ENCODE measurements at places on chromosomes 11 and 22.

DNA sequence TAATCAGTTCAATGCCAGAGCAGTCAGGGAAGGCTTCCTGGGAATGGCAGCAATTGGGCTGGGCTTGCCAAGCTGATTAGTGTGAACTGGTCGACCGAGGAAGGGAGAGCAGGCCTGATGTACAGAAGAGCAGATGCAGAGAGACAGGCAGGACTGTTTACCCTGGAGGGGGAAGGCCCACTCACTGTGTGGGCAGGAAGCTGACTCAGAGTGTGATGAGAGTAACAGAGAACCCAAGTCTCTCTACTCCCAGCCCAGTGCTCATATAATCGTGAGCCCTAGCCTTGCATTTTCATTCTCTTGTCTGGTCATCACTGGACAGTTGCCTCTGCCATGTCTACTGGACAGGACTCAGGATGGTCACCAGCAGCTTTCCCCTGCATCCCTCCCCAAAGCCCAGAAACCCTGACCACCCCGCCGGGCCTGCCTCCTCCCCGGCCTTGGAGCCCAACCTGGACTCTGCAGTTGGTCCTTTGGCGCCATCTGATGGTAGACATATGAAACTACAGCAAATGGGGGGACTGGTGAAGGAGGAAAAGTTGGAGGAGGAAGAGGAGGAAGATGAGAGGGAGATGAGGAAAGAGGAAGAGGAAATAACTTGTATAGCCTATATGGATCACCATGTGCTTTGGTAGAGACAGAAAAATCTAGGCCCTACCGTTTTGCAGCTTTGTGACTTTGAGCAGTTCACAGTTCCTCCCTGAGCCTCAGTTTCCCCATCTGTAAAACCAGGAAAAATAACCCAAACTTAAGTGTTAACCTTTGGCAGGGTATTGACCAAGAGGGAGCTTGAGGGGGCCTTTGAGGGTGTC is 43.4 kb upstream of the PRDM11 start:
- peak; percentile 79 for DNase-seq

DNA sequence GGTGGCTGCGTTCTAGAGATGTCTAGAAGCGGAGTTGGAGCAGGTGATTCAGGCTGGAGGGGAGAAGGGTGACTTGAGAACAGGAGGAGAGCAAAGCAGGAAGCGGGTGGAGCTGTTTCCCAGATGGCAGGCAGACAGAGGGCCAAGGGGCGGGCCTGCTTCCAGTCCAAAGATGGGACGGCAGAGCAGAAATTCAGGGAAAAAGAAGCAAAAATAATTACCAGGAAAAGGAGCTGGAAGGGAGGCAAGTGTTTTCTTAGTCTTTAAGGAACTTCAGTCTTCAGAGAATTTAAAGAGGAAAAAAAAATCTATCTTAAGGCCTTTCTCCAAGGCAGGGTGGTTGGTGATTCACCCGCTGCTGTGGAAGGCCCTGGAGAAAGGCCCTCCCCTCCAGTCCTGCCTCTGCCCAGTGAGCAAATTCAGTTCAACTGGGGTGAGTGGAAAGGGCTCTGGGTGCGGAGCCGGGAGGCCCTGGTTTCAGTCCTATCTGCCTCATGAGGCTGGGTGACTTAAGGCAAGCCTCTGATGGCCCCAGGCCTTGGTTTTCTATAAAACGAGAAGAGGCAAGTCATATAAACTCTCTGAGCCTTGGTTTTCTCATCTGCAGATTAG is 4.5 kb upstream of the CREB3L1 start:
- DNase-seq: no peak

- DNase-seq: no peak
Measured at GRCh38 chr22:45322873-45323525, 13.3 kb downstream of the FAM118A start.

GRCh38 chr11:96906476-96906875 is 516.7 kb downstream of the JRKL start:
- no peak for DNase-seq

Measured in keratinocyte (primary cell).